CD4-positive, alpha-beta T cell treated with Interleukin-1 beta for 1 hour (primary cell): ENCODE measurements at places on chromosomes 5 and 9.

- no peak for DNase-seq
Observed at GRCh38 chr5:133751421-133751820, 139.1 kb upstream of the FSTL4 start.

DNA sequence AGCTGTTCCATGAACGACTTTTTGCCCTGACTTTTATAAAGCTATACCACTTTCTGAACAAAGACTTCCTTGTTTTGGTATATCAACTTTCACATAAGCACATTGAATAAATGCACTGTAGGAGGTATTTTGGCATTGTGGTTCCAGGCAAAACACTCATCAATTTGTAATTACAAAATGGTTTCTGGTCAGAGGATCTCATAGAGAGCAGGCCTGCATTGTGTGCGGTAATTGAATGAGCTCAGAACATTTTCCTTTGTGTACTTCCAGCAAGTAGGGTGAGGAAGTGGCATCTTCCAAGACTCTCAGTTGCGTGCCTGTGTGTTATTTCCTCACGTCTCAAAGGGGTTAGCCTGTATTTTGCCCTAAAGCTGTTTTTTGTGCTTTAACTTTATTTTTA is 89.2 kb downstream of the PDE6A start:
- no peak for DNase-seq

- DNase-seq, result no peak
Observed at GRCh38 chr9:88716596-88717290, 181.8 kb downstream of the NXNL2 start.

DNA sequence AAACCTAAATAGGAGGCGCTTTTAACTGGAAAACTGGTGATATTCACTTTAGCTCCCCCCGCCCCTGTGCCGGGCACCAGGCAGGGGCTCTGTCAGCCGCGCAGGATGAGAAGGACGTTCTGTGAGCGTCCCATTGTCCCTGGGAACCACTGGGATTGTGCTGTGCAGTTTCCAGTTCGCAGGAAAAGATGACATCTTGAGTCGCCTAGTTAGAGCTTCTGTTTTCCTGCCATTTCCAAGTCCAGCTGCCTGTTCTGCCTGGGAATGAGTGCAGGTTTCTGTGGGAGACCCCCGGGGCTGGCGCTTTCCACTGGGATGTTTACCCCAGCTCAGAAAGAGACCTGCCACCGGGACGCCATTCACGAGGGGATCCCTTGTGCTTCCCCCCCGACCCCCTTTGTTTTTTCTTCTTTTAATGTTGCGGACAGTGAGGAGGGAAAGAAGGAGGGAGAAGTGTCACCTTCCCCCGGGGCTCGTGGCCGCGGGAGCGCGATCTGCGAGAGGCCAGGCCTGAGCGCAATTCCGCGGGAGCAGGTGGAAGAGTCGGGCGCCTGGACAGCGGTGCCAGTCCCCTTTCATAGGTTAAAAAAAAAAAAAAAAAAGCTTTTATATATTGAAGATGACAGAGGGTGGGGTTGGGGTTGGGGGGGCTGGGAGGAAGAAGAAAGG is 121.5 kb downstream of the RMI1 start:
- DNase-seq, result no peak

DNA sequence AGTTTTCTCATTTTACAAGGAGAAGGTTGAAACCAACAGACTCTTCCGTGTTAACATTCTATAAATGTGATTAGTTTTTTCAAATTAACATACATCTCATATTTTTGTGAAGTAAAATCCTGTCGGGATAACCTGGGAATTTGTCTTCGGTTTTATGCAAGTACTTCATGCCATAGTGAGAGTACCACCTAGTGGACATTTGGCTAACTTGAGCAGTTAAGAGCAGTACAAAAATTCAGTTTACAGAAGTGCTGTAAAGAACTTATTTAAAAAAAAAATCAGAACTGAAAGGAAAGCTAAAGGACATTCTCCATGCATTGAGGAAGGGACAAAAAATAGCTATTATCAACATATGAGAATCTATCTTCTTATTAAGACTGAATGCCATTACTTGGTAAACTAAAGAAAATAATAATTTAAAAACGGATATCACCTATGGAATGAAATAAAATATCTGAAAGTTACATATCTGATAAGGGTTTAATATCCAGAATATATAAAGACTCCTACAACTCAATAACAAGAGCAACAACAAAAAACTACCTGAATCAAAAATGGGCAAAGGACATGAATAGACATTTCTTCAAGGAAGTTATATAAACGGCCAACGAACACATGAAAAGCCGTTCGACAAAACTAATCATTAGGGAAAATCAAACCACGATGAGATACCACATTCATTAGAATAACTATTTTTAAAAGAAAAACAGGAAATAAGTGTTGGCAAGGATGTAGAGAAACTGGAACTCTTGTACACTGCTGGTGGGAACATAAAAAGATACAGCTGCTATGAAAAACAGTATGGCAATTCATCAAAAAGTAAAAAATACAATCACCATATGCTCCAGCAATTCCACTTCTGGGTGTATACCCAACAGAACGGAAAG is 117.0 kb upstream of the GNA14 start:
- DNase-seq, result no peak

- no peak for DNase-seq
Observed at GRCh38 chr9:74001382-74001781, 495.8 kb upstream of the RORB start.

DNA sequence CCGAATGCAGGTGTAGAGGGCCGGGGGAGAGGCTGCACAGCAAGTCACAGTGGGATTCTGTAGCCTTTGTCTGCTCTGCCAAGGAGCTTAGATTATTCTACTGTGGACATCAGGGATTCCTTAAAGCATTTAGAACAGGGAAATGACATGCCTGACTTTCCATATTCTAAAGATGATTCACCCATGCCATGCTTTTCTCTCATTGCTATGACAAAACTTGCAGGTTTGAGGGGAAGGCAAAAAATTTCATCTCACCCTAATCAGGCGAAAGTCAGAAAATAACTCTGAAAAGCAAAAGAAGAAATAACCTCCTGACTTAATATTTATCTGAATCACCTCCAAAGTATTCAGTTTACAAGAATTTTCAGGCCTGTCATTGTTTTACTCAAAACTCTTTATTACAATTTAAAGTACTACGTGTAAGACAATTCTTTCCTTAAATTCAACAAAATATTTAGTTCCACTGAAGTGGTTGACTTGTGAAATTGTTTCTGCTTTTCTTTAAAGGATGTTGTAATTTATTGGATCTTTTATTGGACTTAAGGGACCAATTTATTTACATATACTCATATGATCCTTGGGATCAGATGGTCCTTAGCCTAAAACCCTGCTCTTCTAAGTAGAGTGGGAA is 30.0 kb upstream of the GAS1 start:
- no peak for DNase-seq

DNA sequence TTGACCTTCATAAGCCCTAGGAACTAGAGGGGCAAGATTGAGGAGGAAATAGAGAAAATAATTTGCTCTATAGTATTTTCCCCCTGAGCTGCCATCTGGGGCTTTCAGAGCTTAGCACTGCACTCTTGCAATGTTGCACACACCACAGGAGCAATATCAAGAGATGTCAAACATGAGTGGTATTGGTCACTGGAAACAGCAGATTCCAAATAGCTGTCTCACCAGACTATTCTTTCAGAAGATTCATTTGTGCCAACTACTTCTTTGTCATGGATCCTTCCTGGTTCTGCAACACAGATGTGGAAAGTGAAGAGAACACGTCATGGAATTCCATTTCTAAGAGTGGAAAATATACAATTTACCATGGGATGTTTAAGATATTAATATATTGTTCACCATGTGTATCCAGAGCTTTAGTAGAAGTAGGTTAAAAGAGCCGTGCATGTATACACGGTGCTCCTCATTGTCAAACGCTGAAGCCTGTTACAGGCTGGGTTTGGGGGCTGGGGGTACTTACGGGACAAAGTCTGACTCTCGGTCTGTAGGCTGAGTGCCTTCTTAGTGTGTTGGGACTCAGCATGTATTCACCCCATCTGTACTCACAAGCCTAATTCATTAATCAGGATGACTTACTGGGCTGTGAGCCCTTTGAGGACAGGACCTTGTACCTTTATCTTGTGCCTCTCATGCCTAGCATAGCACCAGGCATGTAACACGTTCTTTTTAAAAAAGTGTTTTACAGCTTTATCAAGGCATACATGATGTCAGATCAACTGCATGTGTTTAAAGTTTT is 31.4 kb upstream of the GDNF start:
- DNase-seq, result no peak

DNA sequence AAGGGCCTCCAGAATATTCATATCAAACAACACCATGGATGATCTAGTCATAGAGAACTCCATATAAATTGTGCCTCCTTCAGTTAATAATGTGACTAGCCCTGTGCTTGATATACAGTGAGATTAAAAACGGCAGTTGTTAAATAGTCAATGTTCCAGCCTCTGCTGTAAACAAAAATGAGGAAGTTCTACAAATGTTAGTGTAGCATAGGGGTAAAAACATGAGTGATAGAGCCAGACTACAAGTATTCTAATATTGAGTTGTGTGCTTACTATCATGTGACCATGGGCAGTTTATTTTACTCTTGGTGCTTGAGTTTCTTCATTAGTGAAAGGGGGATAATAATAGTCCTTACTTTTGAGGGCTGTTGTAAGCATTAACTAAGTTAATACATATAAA is 43.3 kb upstream of the SLCO6A1 start:
- DNase-seq, result no peak

GRCh38 chr9:127523312-127523851 is 72.1 kb downstream of the LRSAM1 start:
- peak; percentile 21 for DNase-seq

DNA sequence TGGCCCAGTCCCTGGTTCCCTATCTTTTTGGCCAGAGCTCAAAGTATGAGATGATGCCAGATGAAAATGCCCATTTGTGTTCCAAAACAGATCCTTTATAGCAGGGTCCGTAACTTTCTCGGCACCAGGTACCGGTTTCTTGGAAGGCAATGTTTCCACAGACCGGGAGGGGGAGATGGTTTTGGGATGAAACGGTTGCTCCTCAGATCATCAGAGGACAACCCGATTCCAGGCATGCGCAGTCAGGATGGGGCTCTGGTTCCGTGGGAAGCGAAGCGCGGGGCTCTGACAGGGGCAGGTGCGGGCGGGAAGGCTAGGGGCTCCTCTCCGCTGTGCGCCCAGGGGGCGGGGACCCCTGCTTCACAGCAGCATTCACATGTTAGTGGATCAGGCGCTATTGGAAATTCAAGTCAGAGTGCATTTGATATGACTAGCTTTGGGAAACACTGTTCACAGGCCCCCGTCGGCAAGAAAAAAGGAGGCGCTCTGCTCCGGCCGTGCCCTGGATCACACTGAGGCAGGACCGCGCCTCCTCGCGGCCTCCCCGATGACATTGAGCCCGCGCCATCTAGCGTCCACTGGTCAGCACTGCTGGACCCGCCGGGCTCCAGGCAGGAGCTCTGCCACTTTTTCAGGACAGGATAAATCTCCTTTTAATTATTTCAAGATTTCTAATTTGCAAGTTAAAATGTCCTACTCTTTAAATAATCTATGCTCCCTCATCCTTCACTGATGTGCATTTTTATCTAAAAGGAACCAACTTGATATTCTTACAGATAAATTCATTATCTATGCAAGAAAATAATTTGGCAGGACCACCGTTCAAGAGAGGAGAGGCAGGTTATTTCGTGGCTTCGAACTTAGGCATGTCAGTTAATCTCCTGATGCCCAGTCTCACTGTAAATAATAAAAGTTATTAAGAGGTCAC is 190.0 kb downstream of the FANCC start:
- peak; percentile 62 for DNase-seq

- no peak for DNase-seq
Observed at GRCh38 chr5:112906637-112907036, 15.4 kb downstream of the REEP5 start.

DNA sequence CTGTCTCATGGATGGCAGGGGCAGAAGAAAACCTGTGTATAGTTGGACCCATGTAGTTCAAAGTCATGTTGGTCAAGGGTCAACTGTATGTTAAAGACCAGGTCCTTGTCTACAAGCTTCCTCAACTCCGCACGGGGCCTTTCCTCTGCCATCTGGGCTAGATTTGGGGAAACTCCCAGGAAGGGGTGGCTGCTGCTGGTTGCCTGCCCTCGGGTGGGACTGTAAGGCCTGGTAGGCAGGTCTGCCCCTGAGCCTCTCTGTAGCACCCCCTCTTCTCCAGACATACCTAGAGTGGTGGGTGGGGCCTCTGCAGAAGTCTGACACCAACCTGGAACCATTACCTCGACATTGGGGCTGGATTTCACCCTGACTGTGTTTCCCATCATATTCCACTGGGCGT is 15.2 kb downstream of the ENHO start:
- DNase-seq, result no peak

DNA sequence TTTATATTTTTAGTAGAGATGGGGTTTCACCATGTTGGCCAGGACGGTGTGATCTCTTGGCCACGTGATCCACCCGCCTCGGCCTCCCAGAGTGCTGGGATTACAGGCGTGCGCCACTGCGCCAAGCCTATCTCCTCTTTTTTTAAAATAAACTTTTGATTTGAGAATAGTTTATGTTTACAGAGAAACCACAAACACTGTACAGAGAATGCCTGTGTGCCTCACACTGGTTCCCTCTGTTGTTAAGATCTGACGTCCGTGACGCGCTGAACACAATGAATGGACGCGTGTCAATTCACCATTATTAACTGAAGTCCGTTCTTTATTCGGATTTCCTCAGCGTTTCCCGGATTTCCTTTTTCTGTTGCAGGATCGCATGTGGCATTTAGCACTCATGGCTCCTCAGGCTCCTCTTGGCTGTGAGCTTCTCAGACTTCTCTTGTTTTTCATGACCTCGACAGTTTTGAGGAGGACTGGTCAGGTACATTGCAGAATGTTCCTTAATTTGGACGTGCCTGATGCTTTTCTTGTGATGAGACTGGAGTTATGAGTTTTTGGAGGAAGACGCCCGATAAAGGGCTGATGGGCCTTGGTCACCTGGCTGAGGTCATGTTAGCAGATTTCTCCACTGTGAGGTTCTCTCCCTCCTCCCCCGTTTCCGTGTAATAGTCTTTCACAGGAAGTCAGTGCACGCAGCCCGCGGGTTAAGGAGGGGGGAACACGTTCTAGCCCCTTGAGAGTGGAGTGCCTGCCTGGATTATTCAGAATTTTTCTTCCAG is 69.6 kb downstream of the ANKRD33B start:
- DNase-seq, result peak; percentile 39

DNA sequence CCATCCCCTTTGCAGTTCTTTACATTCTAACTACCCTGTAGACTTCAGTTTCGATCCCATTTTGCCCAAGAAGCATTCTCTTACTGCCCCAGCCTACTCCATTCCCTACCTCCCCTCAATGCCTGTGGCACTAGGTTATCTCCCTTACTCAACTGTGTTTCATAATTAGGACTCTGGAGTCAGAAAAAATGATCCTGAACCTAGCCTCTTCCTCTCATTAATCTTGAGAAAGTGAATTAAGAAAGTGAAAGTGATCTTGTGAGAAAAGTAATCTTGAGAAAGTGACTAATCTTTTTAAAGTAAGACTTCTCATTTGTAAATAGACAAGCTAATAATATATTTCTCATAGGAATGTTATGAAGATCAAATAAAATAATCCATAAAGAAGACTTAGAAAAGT is 444.0 kb upstream of the TRPC7 start:
- DNase-seq, result no peak

- no peak for DNase-seq
Observed at GRCh38 chr9:124843456-124844034, 9.7 kb upstream of the WDR38 start.

GRCh38 chr5:71907001-71907588 is 188.0 kb downstream of the CARTPT start:
- DNase-seq, result no peak

GRCh38 chr5:102722931-102723330 is 32.2 kb upstream of the PAM start:
- no peak for DNase-seq

- no peak for DNase-seq
Observed at GRCh38 chr5:139091439-139092156, 106.6 kb downstream of the SIL1 start.
